ENCODE measurements at places on chromosomes 5 and 9. TPM values are rescaled to one million over a fixed set of nuclear protein-coding genes. Genes with fewer than 3 reads are reported as not detected.

PRR16 gene
- total RNA-seq: 0.63 TPM

NPR3 gene
- 0.52 TPM for total RNA-seq

CCL27 gene
- total RNA-seq: 0.21 TPM

CTNND2 gene
- total RNA-seq: not detected

MARCHF6 gene
- 140 TPM for total RNA-seq

FCN2 gene
- not detected for total RNA-seq

IFNA13 gene
- total RNA-seq: not detected

FOXD4L4 gene
- total RNA-seq: not detected

SLC6A18 gene
- not detected for total RNA-seq

LCN9 gene
- total RNA-seq: not detected

GCNT4 gene
- total RNA-seq: 10.8 TPM

TUSC1 gene
- total RNA-seq: 0.52 TPM

PCDHGB3 gene
- 0.63 TPM for total RNA-seq

ABO gene
- total RNA-seq: 4.5 TPM

ADRB2 gene
- 27.5 TPM for total RNA-seq

SPINK4 gene
- not detected for total RNA-seq

LECT2 gene
- total RNA-seq: not detected

FIBCD1 gene
- total RNA-seq: not detected

PPP2R2B gene
- total RNA-seq: 5.4 TPM

TARS1 gene
- 43.7 TPM for total RNA-seq

BRD8 gene
- total RNA-seq: 13.3 TPM

CCDC112 gene
- 4.9 TPM for total RNA-seq

DNM1 gene
- total RNA-seq: 1.4 TPM

PPWD1 gene
- 184 TPM for total RNA-seq

NR5A1 gene
- total RNA-seq: not detected

PJA2 gene
- 162 TPM for total RNA-seq

ARL14EPL gene
- not detected for total RNA-seq

ELOVL7 gene
- total RNA-seq: 23.2 TPM

UIMC1 gene
- 73.8 TPM for total RNA-seq

KCNN2 gene
- total RNA-seq: not detected

NCS1 gene
- total RNA-seq: 0.42 TPM

DENND1A gene
- total RNA-seq: 35.6 TPM

WDR31 gene
- 0.21 TPM for total RNA-seq

PCDHGC5 gene
- total RNA-seq: not detected

MOB3B gene
- total RNA-seq: 1.4 TPM

CCDC152 gene
- total RNA-seq: 0.63 TPM

MVB12B gene
- 9.4 TPM for total RNA-seq

FBXW2 gene
- total RNA-seq: 27.8 TPM

LRRC26 gene
- total RNA-seq: 0.21 TPM

MARCOL gene
- not detected for total RNA-seq

ROPN1L gene
- total RNA-seq: 0.42 TPM

IL33 gene
- not detected for total RNA-seq

NMUR2 gene
- total RNA-seq: not detected

FCN1 gene
- total RNA-seq: 1,156 TPM

OTULINL gene
- total RNA-seq: 45.9 TPM

MARVELD2 gene
- 0.10 TPM for total RNA-seq

PRRX2 gene
- total RNA-seq: not detected

FAM151B gene
- 5.6 TPM for total RNA-seq

FUBP3 gene
- 20.9 TPM for total RNA-seq

RARS1 gene
- total RNA-seq: 194 TPM

CMYA5 gene
- total RNA-seq: 0.21 TPM

TMEM174 gene
- not detected for total RNA-seq

CLIC3 gene
- 3.4 TPM for total RNA-seq

CENPH gene
- 6.1 TPM for total RNA-seq

Data from mononuclear cell (primary cell).